Stimulated activated CD4-positive, alpha-beta T cell treated with anti-CD3 and anti-CD28 coated beads, Interleukin-12 subunit alpha, Interleukin-12 subunit beta, amount 100 ng/mL, for 48 hours (primary cell): ENCODE measurements at places on chromosomes 4 and X.

GRCh38 chr4:76449833-76450232 lies 14.8 kb downstream of the SHROOM3 start:
- no peak for DNase-seq

DNA sequence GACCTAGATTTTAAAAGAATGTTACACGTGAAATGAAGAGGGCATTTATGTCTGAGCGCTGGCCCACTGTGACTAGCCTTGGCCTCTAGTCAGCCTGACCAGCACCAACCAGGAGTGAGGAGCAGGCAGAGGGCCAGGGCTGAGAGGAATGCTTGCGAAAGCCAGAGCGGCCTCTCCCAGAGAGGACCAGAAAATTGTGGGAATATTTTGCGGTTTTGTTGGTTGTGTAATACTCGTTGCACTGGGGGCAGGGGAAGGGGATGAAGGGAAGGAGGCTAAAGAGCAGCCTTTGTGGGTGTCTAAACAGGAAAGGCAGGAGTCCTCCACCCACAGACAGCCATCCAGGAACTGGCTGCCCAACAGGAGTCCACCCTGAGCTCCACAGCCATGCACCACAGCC lies 3.8 kb downstream of the GABRE start:
- DNase-seq: no peak

DNA sequence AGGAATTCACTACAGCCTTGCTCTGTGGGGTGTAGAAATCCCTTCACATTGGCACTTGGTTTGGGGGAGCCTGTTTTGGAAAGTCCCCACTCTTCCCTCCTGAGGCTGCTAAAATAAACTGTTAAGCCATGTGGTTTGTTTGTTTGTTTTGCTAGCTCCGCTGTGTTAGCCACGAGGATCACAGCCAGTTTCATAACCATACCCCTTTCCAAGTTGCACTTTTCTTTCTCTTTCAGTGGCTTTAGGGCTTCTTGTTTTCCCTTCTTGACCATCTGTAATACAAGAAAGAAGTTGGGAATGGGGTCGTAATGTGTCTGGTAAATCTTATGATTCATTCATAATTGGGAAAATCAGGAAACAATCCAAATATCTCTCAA lies 24.8 kb upstream of the UXT start:
- DNase-seq: no peak

GRCh38 chrX:106921637-106922036 lies 1.4 kb downstream of the CLDN2 start:
- DNase-seq: no peak

- no peak for DNase-seq
These were observed 584.8 kb upstream of the AGA start for GRCh38 chr4:178026999-178027398.

DNA sequence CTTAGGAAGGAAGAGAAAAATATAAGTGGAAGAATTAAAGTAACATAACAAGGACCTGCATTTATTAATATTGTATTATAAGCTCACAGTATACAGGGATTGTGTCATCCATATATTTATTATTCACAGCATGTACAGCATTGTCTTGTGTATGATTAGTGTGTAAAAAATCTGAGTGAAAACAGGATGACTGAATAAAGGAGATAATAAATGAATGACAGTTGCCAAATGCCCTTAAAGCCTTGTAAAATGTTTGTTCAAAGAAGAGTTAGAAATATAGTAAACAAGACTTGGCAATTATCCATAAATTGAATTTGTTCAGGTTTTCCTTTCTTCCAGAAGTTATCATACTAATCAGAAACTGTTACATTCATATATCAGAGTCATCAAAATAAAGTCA lies 172.7 kb downstream of the BTC start:
- no peak for DNase-seq

- DNase-seq: no peak
These were observed 12.8 kb downstream of the CXCL8 start for GRCh38 chr4:73753215-73753614.

- no peak for DNase-seq
These were observed 287.9 kb downstream of the CXXC4 start for GRCh38 chr4:104206784-104207183.

DNA sequence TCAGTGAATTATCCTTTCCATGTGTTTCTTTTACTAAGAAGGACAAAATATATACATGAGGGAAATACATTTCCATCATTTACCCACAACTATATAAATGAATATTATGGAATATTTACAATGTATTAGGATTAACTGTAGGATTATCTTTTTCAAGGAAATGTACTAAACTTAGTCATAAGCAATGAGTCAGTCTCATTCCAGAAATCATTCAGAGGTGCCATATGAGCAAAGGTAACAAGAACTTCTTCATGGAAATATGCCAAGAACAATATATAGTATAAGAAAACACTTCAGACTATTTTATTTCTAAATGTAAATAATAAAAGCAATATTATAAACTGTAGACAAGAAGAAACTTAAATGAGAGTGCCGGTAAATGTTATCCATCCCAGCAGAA lies 67.1 kb downstream of the USP38 start:
- DNase-seq: no peak
